Neuronal stem cell (in vitro differentiated cells): ENCODE measurements at places on chromosomes 7 and 10.

DNA sequence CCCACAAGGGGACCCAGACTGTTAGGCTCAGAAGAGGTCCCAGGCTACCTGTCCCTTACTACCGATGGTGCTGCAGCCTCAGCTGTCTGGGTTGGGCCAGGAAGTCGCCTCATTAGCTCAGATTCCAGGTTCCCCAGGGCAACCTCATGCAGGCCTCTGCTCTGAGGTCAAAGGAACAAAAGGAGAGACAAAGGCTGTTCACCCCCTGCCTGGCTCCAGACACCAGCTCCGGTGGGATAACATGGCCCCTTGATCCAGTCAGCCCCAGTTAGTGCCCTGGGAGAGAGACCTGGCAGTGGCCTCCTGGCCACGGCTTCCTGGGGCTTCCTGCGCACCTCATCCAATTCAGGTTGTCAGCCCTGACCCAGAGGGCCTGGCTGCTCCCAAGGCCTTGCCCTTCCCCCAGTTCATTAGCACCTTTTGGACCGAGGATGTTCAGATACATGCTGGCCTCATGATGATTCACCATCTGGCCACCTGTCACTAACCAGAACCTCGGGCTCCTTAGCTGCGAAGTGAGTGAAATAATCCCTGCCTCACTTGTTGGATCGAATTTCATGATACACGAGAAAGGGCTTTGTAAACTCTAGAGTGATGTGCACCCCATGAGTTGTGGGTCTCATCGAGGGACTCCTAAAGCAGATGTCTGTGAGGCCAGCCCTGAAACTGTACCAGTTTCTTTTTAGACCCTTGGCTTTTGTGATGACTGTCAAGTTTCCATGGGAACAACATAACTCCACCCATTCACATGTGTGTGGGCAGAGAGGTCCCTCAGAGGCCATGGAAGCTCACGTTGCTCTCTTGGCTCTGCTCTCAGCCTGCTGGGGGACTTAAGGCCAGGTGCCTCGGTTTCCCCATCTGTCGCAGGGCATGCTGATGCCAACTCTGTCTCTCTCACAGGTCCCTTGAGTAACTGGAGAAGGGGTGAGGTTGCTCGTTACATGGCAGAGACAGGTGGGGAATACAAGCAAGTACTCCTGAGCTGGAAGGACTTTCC is 79.5 kb upstream of the PCBD1 start:
- H3K36me3 ChIP-seq, result no peaks in the 10 kb centered on the region
- H3K4me3 ChIP-seq, result no peak overlapping the region
- no peaks in the 10 kb centered on the region for H3K27me3 ChIP-seq
- DNase-seq, result peak; percentile 59

DNA sequence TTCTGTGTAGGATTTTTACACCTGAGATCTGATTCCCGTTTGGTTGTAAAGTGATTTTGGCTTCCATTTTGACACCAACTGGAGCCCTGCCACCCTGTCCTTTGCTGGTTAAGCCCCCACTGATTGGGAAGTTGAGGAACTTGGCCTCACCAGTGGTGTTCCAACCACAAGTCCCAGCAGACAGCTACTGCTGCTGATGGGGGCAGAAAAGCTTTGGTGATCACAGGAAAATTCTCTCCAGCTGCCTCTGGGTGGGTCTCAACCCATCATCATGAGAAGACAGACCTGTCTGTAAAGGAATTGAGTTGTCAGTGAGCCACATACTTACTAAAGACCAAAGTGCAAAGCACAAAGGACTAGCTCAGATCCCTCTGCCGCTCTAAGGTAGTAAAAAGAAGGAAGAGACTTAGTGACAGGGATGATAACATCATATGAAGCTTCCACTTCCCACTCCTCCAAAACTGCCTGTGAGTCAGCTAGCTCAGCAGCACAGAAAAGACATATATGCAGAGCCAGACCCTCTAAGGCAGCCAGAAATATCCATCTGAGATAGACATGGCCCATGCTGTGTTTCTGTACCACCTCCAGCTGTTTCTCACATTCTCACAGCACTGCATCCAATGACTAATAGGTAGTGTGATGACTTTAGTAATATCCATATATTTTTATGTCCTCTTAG is 22.4 kb upstream of the LRRC17 start:
- no peak overlapping the region for H3K27ac ChIP-seq
- no peaks in the 10 kb centered on the region for H3K4me1 ChIP-seq
- no peak for DNase-seq

- no peak overlapping the region for H3K27ac ChIP-seq
- H3K27me3 ChIP-seq, result peaks cover 16% of the 10 kb centered on the region
- no peak for DNase-seq
- H3K36me3 ChIP-seq, result no peaks in the 10 kb centered on the region
- peaks cover 4% of the 10 kb centered on the region for H3K4me1 ChIP-seq
- no peak overlapping the region for H3K4me3 ChIP-seq
Measured at GRCh38 chr7:30906014-30906413, 5.6 kb upstream of the AQP1 start.

DNA sequence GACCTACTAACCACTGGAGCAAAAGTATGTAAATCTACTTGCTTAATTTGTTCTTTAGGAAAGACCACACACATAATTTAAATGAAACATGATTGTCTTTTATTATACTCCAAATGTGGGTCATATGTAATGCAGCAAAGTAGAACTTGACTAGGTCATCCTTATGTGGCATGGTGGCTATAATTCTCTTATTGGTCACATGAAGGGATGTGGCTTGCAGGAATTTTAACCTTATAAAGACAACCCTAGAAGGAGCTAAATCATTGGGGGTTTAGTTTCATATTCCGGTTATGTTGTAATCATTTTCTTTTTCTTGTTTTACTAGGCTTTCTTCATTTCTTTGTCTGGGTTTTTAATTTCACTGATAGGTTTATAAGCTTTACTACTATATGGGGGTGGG is 93.9 kb downstream of the SEPTIN7 start:
- H3K27me3 ChIP-seq, result no peaks in the 10 kb centered on the region
- H3K27ac ChIP-seq, result no peak overlapping the region
- H3K36me3 ChIP-seq, result no peaks in the 10 kb centered on the region
- no peaks in the 10 kb centered on the region for H3K4me1 ChIP-seq

DNA sequence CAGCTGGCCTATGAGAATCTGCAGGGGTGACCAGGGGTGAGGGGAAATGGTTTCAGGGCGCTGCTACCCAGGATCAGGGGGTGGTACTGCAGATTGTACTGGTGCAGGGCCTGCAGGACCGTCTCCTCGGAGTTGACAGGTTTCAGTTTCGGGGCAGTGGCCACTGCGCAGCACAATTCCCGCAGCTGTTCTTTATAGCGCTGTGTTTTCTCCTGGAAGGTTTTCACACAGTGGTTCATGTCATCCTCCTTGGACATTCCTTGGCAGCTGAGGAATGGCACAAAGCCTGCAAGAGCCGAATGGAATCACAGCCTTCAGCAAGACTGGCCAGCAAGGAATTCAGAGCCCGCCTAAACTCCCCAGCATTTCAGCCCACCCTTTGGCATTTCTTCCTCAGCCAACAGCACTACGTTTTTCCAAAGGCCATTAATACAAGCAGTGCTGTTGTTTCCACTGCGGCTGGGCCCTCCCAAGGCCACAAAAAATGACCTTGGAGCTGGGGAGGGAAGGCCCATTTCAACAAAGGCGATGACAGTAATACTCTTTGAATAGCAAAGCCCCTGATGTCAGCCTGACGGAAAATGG is 44.9 kb downstream of the PNLIPRP2 start:
- no peak overlapping the region for H3K27ac ChIP-seq
- DNase-seq, result no peak
- H3K4me1 ChIP-seq, result peaks cover 7% of the 10 kb centered on the region
